ENCODE measurements at places on chromosomes 3 and 15. TPM values are rescaled to one million over a fixed set of nuclear protein-coding genes. Genes with fewer than 3 reads are reported as not detected.

Gene ULK3
- total RNA-seq: 73.3 TPM

Gene ADAMTS17
- 1.6 TPM for total RNA-seq

Gene NFKBIZ
- 17.4 TPM for total RNA-seq

Gene LTF
- not detected for total RNA-seq

Gene MEIS2
- total RNA-seq: 9.3 TPM

Gene TTLL13
- 0.39 TPM for total RNA-seq

All from Panc1 (cell line).